ENCODE measurements at places on chromosomes 16 and 17.

DNA sequence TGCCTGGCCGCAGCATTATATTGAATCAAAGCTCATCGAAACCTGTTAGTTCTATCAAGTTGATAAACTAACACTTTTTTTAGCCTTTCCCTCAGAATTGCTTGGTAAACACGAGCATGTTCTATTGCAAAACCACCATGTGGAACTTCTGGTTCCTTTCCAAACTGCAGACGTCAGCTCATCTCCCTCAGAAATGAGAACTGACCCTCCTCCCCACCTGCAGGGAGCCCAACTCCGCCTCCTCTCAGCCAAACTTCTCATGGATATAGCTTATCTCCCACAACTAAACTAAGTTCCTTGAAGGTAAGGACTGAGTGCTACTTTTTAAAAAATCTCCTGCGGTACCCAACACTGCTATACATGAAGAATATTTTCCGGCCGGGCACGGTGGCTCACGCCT lies 6.7 kb downstream of the SHMT1 start:
- no peak for DNase-seq

GRCh38 chr16:50311134-50311528 lies 44.8 kb downstream of the ADCY7 start:
- no peak for DNase-seq

GRCh38 chr16:63200940-63201339 lies 1164.7 kb upstream of the CDH8 start:
- no peak for DNase-seq

GRCh38 chr16:496097-496886 lies 31.2 kb upstream of the CAPN15 start:
- no peak for DNase-seq

GRCh38 chr16:79691007-79691406 lies 90.5 kb upstream of the MAF start:
- no peak for DNase-seq

GRCh38 chr16:88881675-88882357 lies 15.4 kb upstream of the PABPN1L start:
- no peak for DNase-seq

GRCh38 chr17:78805301-78805700 lies 23.2 kb upstream of the CYTH1 start:
- DNase-seq = no peak

All from cortex of kidney (tissue), 1 donor.